ENCODE measurements at places on chromosomes 5 and 9.

- DNase-seq: no peak
Measured at GRCh38 chr5:135150767-135151166, 116.7 kb upstream of the PITX1 start.

DNA sequence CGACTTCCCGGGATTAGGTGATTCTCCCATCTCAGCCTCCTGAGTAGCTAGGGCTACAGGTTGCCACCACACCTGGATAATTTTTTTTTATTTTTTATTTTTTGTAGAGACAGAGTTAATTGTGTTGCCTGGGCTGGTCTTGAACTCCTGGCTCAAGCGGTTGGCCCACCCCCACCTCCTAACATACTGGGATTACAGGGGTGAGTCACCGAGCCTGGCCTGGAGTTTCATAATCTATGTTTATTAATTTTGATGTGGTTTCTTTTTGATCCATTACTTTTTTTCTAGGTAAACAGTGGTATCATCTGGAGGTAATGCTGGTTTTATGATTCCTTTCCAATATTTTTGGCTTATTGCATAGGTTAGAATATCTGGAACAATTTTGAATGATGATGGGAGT, 54.2 kb downstream of the KIAA1958 start:
- DNase-seq: no peak

DNA sequence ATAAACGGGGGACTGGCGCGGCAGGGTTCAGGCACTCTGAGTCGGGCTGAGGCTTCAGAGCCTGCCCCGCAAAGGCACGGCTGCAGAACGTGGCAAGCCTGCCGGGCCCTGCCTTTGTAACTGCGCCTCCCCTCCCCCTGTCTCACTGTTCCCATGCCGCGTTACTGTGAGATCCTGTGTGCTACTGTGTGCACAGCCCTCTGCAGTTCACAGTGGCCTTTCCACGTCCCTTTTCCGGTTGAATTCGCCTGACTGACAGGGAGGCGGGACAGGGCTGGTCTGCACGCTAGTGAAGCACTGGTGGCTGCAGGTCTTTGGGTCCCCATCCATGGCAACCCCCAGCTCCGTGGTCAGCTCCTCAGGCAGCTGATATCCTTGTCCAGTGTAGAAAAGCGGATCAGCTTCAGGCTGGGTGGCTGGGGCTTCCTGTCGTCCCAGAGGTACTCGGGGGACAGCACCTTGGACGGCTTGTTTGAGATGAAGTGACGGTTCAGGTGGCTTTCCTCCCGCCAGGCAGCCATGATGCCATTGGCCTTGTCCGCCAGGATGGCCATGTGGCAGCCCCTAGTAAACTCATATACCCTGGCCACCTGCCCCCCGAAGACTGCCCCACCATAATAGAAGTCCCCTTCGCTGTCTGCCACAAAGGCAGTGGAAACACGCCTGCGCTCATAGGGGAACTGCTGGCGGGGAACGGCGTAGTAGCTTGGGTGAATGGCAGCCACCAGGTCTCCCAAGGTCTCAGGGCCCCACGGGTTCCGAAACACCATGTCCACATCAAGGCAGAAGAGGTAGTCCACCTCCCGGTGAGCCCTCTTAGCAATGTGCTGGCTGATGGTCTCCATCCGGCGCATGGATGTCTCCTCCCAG, 10.3 kb downstream of the GBGT1 start:
- DNase-seq: no peak

- DNase-seq: no peak
Measured at GRCh38 chr5:2550509-2550908, 201.0 kb downstream of the IRX2 start.

- no peak for DNase-seq
Measured at GRCh38 chr5:92566113-92566786, 1014.8 kb downstream of the NR2F1-AS1 start.

GRCh38 chr9:113154946-113155345, 4.1 kb downstream of the SLC31A2 start:
- DNase-seq: no peak

GRCh38 chr5:10264604-10265003, 14.5 kb downstream of the CCT5 start:
- DNase-seq: no peak

- DNase-seq: no peak
Measured at GRCh38 chr5:71769287-71769686, 50.2 kb downstream of the CARTPT start.

GRCh38 chr9:110543631-110544051, 35.9 kb downstream of the SVEP1 start:
- DNase-seq: no peak

- no peak for DNase-seq
Measured at GRCh38 chr5:170131235-170131634, 25.5 kb downstream of the FOXI1 start.

DNA sequence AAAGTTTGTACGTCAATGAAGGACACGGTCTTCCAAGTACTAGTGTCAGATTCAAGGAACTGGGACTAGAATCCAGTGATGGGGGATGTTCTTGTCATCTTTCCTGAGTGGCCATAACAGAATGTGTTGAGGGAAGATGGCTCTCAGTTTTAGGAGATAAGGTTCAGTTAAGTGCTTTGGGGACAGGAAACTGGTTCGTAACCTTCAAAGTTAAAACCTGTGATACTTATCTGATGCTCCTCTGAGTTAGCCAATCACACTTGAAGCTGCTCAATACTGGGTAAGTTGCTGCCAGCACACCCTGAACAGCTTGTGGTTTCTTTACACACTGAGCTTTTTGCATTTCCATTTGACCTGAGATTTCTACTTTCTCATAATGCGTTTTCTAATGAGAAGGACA, 64.4 kb downstream of the PIK3R1 start:
- no peak for DNase-seq

GRCh38 chr5:115322729-115323128, 26.3 kb upstream of the CCDC112 start:
- no peak for DNase-seq

DNA sequence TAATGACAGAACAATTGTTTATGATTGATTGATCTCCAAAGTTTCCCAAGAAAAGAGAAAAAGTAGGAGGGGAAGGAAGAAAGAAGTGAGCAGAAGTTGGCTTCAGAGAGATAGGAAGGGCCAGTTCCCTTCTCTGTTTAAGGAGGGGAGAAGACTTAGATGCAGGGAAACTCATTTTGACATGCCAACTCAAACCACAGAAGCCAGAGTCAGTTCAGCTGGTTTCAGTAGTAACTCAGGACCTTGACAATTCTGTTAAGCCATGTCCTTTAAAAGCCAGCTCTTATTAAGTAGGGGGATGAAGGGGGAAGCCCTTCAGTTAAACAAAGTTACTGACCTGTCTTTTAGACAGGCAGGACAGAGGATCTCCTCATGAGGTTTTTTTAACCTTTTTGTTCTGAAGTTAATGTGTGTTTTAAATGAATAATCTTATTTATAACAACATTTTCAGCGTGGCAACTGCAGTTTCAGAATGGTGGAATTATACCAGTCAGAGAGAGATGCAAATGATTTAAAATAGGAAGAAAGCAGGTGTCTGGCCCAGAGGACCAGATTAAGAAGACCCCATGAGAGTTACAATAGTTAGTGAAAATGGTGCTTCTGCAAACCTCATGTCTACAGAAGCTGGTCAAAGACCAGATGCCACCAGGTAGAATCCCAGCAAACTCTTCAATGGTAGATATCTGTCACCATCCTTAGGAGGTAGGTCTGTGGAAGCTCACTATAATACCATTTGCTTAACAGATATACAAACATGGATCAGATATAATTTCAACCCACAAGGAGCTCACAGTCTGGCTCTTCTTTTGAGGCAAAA, 29.3 kb upstream of the ABL1 start:
- DNase-seq: no peak

- no peak for DNase-seq
Measured at GRCh38 chr5:178086266-178086665, 27.1 kb upstream of the N4BP3 start.

DNA sequence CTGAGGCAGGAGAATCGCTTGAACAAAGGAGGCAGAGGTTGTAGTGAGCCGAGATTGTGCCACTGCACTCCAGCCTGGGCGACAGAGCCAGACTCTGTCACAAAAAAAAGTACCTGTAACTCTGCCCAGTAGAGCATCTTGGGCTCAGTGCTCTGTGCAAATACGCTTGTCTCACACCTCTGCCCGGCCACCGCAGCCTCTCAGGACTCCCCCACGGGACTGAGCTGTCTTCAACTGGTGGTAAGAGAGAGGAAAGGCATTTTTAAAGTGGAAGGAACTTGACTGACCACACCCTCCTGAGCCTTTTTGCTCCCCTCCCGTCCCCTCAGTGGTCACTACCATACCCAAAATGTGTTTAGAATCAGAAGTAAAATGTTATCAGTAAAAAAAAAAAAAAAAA, 174.3 kb upstream of the PIK3R1 start:
- no peak for DNase-seq

- no peak for DNase-seq
Measured at GRCh38 chr9:77841739-77842386, 189.7 kb downstream of the GNAQ start.

- DNase-seq: no peak
Measured at GRCh38 chr5:11853796-11854195, 50.5 kb downstream of the CTNND2 start.

DNA sequence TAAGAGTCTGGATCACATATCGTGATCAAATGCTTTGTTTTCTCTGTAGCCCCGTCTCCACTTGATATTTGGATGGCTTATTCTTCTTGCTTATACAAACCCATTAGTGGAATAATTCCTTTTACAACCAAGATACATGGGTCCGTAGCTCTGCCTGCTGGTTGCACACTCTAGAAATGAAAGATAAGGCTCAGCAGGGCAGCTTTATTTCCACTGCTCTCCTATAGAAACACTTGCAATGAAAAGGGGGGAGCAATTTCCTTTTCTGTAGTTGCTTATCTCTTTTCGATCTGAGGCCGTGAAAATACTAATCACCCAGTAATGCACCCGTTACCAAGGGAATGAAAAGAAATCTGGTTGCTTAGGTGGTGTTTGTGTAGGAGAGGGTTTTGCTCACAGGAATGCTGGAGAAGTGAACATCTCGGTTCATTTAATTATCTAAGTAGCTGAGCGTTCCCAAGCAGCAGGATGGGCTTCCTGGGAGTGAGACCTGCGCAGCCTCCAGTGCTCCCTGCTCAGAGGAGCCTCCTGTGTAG, 131.7 kb downstream of the ADAMTS16 start:
- no peak for DNase-seq

- DNase-seq: no peak
Measured at GRCh38 chr5:65209341-65209740, 272.4 kb downstream of the ADAMTS6 start.

DNA sequence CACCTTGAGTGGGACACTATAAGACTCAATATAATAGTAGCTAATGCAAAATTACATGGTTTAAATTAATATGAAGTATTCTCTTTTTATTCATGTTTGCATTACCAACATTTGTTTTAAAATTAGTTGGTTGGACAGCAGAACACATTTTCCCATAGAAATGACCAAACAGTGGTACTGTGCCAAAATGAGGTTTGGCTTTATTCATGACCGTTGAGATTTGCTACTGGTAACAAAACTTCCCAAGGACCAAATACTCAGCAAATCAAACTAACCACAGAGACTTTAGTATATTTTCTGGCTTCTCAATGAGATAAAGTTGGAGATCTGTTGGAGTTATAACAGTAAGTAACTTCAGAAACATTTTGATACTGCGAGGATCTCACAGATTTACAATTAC, 637.8 kb upstream of the MEF2C start:
- no peak for DNase-seq

GRCh38 chr5:54553659-54554207, 36.2 kb downstream of the SNX18 start:
- no peak for DNase-seq

- no peak for DNase-seq
Measured at GRCh38 chr9:35666549-35666948, 1.6 kb upstream of the ARHGEF39 start.

- no peak for DNase-seq
Measured at GRCh38 chr5:163548649-163549048, 43.2 kb downstream of the MAT2B start.

DNA sequence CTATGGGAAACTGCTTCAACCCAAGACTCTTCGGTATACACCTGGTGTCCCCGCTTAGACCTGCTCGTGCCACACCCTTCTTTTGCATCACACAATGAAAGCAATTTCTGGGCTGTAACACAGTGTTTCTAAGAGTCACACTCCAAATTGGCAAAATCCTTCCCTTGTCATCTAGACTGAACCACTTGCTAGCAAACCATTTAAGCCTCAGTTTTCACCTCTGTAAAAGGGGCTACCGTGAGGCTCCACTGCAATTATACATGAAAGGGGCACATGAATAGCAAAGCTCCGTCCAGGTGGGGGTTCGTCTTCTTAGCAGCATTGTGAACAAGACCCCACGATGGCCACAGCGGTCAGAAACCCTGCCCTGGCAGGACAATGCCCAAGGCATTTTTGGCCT, 166.8 kb downstream of the PAX5 start:
- no peak for DNase-seq
